GM12892 (cell line): ENCODE measurements at places on chromosomes 16 and 17.

DNA sequence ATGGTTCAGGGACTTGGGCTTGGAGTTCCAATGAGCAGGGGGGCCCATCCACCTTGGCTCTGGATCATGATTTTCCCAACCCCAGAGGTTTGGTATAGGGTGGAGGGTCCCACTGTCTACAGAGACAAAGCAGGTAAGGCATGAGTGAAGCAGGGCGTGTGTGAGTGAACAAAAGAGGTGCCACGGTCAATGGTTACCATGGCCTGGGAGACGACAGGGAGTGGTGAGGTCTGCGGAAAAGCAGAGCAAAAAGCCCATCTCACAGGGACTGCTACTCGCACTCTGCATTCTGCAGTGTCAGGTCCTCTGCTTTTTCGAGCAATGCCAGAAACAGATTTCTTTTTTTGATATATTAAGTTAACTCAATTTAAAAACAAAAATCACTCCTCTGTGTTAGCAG, 24.6 kb downstream of the MYH11 start:
- no peak for DNase-seq

DNA sequence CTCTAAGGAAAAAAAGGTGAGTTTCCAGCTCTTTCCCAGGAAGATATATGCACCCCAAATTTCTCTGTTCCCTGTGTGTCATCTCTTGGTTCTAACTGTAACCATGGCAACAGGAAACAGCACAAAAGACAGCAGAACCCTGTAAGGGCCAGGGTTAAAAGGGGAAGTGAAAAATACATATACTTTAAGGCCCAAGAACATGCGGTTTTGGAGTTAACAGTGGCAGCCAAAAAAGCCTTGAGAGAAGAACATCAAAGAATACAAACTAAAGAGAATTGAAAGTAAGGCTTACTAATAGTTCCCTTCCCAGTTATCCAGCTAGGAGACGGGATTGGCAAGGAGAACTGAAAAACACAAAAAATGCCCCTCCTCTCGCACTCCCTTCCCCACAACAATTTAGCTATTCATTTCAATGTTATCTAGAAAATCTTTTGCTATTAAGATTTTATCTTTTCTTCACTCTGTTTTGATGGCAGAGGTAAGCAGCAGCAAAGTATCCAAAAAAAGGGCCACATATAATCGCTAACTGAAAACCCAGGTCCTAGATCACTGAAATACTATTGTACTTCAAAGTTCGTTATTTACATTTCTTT, 1.5 kb downstream of the SPOP start:
- peak; percentile 58 for DNase-seq

GRCh38 chr17:78979780-78980623, at the start of gene LGALS3BP:
Gene LGALS3BP, minus strand, starts transcription at chr17:78979923. Its CDS starts 2,732 bp downstream, at chr17:78977191.
- DNase-seq, result no peak

GRCh38 chr17:12821376-12821940, 32.2 kb downstream of the ARHGAP44 start:
- no peak for DNase-seq

DNA sequence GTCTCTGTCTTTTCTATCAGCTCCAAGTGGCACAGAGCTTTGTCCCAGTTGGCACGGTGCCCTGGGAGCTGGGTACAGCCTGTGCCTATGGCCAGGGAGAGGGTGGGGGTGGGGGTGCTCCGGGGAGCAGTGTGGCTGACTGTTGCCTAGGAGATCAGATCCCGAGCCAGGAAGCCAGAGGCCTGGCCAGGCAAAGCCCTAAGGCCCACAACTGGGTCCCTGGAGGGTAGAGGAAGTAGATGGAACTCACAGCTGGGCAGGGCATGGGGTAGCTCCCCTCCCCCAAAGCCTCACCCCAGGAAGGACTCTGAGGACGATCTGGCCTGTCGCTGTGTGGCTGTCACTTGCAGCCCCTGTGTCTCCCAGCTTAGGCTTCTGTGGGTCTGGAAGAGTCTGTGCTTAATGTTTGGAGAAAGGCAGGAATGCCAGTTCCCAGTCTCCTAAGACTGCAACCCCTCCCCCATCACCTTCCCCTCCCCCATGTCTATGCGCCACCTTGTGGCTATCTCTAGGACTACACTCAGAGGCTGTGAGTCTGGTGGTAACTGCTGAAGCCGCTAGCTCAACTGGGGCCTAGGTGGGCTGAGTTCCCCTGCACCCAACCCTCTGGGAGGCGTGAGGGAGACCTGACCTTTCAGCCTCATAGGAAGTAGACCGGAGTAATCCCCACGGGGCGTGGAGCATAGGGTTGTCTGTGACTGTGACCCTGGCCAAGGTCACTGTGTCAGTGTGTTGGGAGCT, 12.6 kb downstream of the THRA start:
- no peak for DNase-seq

DNA sequence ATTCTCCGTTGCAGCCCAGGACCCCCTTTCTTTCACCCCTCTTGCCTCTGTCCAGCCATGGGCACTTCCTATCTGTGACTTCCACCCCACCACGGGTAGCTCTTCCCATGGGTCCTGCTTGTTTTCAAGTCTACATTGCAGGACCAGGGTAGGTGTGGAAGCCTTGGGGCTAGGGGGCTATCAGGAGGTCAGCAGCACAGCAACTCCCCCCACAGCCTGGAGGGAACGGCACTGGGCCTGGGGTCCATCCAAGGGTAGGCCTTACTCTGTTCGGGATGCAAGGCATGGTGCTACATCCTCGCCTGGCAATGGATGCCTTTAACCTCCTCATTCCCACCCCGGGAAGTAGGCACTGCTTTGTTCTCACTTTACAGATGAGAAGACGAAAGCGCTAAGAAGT, 109.3 kb downstream of the IRX5 start:
- DNase-seq, result no peak

- DNase-seq, result no peak
These were observed 99.7 kb downstream of the VPS53 start for GRCh38 chr17:614653-615546.

DNA sequence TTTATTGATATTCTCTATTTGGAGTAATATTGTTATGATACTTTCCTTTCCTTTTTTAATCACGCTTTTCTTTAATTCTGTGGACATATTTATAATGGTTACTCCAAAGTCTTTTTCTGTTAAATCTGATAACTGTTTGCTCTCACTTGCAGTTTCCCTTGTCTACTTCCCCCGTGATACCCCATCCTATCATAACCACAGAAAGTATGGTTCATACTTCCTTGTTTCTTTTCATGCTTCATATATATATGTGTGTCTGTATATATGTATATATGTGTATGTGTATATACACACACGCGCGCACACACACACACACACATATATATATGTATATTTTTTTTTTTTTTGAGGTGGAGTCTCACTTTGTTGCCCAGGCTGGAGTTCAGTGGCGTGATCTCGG, 23.5 kb downstream of the SPECC1 start:
- no peak for DNase-seq

GRCh38 chr16:1265826-1266225, 10.0 kb downstream of the TPSD1 start:
- DNase-seq, result no peak

DNA sequence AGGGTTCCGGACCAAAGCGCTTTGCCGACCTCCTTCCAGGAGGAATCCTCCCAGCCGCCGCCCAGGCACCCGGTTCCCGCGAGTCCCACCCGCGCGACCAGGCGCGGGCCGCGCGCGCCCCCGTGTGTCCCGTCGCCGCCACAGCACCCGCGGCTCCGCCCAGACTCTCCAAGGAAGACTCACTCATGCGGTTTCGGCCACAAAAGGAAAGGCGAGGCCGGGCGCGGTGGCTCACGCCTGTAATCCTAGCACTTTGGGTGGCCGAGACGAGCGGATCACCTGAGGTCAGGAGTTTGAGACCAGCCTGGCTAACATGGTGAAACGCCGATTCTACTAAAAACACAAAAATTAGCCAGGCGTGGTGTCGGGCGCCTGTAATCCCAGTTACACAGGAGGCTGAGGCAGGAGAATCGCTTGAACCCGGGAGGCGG, 3.5 kb upstream of the PKMYT1 start:
- DNase-seq, result peak; percentile 89

DNA sequence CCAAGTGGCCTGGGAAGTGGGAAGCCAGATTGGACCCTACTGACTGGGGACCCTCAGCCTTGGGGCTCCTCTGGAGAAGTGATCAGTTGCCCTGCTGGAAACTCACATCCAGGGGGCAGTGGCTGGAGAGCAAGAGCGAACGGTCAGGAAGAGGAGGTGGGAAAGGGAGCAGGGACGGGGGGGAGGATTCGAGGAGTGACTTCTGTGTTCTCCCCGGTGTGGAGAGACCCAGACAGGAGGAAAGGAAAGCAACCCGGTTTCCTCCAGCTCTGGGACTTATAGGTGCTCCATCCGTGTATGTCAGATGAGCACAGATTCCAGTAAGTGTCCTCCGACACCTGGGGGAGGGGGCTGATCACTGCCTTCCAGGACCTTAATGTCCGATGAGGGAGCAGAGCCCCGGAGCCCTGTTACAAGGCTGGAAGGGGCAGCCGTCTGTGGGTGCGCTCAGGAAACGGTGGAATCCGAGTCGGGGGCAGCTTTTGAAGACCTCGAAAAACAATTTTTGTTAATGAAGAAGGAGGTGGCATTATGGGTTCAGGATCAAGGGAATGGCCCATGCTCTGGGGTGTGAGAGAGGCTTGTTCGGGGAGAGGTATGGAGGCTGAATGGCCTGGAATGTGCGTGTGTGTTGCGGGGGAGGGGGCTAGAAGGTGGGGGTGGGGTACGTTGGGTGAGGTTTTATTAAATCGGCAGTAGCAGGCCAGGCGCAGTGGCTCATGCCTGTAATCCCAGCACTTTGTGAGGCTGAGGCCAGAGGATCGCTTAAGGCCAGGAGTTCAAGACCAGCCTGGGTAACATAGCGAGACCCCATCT, 34.8 kb upstream of the NDRG4 start:
- no peak for DNase-seq

DNA sequence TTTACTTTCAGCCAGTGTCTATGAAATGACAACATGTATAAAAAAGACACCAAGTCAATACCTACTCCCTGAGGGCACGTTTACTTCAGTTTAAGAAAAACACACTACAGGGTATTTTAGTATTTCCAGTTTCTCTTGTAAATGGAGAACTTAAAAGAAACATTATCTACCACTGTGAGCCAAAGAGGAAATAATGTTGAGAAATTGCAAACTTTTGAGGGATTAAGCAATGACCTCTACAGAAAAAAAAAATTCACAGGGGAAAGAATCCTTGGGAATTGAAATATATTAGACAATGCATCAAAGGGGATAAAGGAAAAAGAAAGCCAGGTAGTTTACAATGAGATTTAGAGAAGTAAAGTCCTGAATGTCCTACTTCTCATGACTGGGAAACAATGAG, 126.0 kb downstream of the KCNJ2 start:
- no peak for DNase-seq

- no peak for DNase-seq
These were observed 789 bp upstream of the TERF2 start for GRCh38 chr16:69386596-69386995.

DNA sequence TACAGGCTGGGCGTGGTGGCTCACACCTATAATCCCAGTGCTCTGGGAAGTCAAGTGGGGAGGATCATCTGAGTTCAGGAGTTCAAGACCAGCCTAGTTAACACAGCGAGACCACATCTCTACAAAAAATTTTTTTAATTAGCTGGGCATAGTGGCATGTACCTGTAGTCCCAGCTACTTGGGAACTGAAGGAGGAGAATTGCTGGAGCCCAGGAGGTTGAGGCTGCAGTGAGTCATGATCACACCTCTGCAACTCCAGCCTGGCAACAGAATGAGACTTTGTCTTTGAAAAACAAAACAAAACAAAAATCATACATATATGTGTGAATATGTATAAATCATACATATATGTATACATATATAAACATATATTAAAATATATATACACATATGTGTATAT, 54.1 kb upstream of the MARCHF10 start:
- no peak for DNase-seq

DNA sequence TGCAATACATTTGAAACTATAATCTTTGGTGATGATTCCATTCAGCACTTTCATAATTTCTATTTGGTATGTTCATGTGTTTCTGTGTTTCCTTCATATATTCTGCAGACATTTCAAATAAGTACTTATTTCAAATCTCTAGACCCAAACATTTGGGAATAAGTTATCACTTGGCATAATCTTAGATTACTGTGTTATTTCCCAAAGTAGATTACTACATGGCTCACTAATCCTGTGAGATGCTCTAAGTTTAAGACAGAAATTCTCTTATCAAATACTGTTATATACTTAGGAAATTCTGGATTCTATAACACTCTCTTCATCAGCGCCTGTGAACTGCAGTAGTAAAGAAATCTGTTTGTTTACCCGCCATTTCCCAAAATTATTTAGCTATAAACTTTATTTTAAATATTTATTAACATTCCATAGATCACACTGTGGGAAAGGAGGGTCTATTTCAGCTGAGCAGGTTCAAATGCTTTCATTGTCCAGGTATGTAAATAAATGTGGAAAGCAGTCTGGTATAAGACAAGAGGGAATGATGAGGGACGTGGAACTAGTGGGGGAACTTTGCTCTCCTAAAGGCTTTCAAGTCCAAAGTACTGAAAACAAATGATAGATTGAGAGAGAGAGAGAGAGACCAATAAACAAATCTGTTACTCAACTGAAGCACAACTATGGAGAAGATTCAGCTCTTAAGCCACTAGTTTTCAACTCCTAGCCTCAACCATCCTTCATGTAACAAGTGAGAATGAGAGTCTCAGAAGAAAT, 61.8 kb upstream of the TOM1L1 start:
- no peak for DNase-seq

GRCh38 chr17:77869665-77870132, 88.8 kb upstream of the TNRC6C start:
- peak; percentile 68 for DNase-seq

DNA sequence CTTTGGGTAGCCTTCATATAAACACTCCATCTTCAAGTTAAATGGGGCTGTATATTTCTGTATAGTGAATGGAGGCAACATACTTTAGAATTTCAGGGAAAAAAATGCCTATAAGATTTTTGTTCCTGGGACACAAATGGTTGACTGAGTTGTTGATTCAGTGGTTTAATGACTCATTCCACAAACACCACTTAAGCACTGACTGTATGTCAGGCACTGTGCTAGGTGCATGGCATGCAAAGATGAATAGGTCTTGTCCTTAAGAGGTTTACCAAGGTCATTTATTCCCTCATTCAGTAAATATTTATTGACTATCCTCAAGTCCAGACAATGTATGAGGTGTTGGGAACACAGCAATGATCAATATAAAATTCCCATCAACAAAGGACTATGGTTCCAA, 417.1 kb downstream of the CA10 start:
- no peak for DNase-seq
